Lower lobe of right lung (tissue), 2 donors: ENCODE measurements at places on chromosomes 2 and 18. TPM values are rescaled to one million over a fixed set of nuclear protein-coding genes. Genes with fewer than 3 reads are reported as not detected.

DNA sequence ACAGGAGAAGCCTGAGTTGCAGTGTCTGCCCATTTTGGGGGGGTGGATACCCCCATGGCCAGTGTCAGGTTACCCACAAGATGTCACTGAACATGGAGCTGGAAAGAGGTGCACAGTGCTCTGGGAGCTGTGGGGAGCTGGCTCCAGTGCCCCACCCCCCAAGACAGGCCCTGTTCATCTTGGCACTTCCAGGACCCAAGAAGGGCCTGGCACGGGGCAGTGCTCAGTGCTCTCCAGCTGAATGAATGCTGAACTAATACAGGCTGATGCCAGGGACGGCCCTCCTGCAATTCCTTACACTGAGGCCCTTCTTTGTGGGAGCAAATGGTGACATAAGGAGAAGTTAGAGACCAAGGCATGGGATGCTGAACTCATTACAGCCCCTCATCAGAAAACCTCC is 163.4 kb upstream of the GLI2 start:
- no peak overlapping the region for H3K4me3 ChIP-seq
- peak; percentile 15 for DNase-seq
- no peak overlapping the region for H3K27ac ChIP-seq
- H3K27me3 ChIP-seq = peaks cover 11% of the 10 kb centered on the region

DNA sequence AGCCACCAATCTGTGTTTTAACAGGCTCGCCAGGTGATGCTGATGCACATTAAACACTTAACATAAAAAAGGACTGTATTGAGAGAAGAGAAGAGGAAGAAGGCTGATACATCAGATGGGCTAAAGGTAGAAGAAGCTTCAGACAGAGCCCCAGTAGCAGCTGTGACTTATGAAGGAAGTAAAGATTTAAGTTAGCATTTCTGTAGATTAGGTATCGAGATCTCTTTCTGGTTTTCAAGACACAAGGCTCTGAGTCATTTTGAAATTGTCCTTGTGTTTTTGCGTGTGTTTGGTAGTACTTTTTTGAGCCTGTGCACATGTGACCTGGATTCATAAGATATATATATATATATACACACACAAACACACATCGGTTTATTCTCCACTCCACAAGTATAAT is 40.6 kb upstream of the GCFC2 start:
- no peaks in the 10 kb centered on the region for H3K4me1 ChIP-seq
- no peak overlapping the region for H3K27ac ChIP-seq
- no peak for DNase-seq
- H3K4me3 ChIP-seq = no peak overlapping the region
- H3K36me3 ChIP-seq = no peaks in the 10 kb centered on the region

GRCh38 chr18:68241881-68242280 is 473.0 kb downstream of the TMX3 start:
- H3K36me3 ChIP-seq = no peaks in the 10 kb centered on the region
- no peak for DNase-seq
- H3K4me1 ChIP-seq = no peaks in the 10 kb centered on the region
- no peaks in the 10 kb centered on the region for H3K27me3 ChIP-seq
- no peak overlapping the region for H3K27ac ChIP-seq

The RBM44 gene
- 0.59 TPM for total RNA-seq
